ENCODE measurements at places on chromosomes 4 and X. TPM values are rescaled to one million over a fixed set of nuclear protein-coding genes. Genes with fewer than 3 reads are reported as not detected.

The SPP1 gene
- 42.1 TPM for total RNA-seq

The SPANXN4 gene
- total RNA-seq = not detected

- no peak for DNase-seq
- no peaks in the 10 kb centered on the region for H3K4me1 ChIP-seq
- no peak overlapping the region for H3K27ac ChIP-seq
Observed at GRCh38 chrX:108993909-108994308, 257.5 kb upstream of the IRS4 start.

DNA sequence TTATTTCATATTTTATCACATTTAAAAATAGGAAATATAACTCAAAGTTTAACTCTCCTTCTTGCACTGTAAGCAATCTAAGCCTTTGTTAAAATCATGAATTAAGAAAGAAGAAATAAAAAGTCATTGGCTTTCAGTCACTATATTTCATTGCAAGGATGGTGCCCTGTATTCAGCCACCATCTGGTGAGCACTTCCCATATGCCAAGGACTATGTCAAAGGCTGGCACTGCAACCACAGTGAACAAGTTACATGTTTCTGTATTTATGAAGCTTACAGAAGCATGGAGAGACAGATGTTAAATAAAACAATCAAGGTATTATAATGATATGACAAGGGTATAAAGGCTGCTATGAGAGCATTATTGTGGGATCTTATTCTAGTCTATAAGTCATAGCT is 68.6 kb downstream of the PRKG2 start:
- peaks cover 2% of the 10 kb centered on the region for H3K27me3 ChIP-seq
- no peak overlapping the region for H3K27ac ChIP-seq
- no peaks in the 10 kb centered on the region for H3K36me3 ChIP-seq
- no peaks in the 10 kb centered on the region for H3K4me1 ChIP-seq

DNA sequence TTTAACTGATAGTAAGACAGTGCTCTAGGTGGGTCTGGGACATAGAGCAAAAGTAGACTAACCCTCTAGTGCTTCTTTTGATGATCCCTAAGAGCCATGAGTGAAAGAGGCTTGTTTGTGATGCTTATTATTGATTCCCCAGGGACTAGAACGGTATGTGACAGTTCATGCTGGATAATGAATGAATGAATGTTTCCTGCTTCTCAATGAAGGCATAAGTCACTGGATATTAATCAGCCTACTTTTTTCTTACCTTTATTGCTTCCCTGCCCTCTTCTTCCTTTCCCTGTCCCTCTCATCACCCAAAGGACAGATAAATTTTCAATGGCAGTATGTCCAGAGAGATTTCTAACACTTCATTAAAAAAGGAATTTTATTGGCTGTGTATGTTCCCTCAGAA is 486.2 kb downstream of the RPA4 start:
- H3K36me3 ChIP-seq = no peaks in the 10 kb centered on the region
- no peak for DNase-seq
- H3K4me1 ChIP-seq = no peaks in the 10 kb centered on the region
- no peak overlapping the region for H3K27ac ChIP-seq
- no peaks in the 10 kb centered on the region for H3K27me3 ChIP-seq
- H3K4me3 ChIP-seq = no peak overlapping the region

DNA sequence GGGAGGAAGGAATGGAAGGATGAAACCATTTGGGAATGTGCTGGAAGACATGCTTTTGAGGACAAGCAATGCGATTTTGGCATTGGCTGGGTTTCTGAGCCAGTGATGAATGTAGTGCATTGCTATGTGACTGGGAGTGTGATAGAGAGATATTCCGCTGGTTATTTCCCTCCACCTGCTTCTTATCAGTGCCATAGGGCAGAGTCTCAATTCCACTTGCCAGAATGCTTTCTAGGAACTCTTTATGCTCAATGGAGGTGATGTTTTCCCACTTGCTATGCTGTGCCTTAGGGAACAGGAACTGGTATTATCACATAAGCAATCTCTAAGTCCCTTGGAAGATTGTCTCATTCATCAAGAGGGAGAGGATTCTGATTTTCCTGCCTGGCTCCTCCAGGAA is 28.0 kb downstream of the TBL1X start:
- no peak overlapping the region for H3K4me3 ChIP-seq
- no peak for DNase-seq
- peaks cover 5% of the 10 kb centered on the region for H3K4me1 ChIP-seq
- H3K27ac ChIP-seq = no peak overlapping the region
- no peaks in the 10 kb centered on the region for H3K36me3 ChIP-seq

- no peak overlapping the region for H3K27ac ChIP-seq
- DNase-seq = no peak
- H3K4me3 ChIP-seq = no peak overlapping the region
- H3K27me3 ChIP-seq = no peaks in the 10 kb centered on the region
- H3K36me3 ChIP-seq = no peaks in the 10 kb centered on the region
Observed at GRCh38 chr4:25727711-25728493, 72.3 kb downstream of the SLC34A2 start.
